ENCODE measurements at places on chromosomes 1 and 21. TPM values are rescaled to one million over a fixed set of nuclear protein-coding genes. Genes with fewer than 3 reads are reported as not detected.

The SLC44A3 gene
- total RNA-seq, result 1.0 TPM

The GBP7 gene
- not detected for total RNA-seq

The BMP8A gene
- total RNA-seq, result 0.40 TPM

The FABP3 gene
- 39.4 TPM for total RNA-seq

The HSD3B2 gene
- total RNA-seq, result not detected

The TNFSF18 gene
- not detected for total RNA-seq

The CFHR5 gene
- total RNA-seq, result not detected

The PAQR6 gene
- total RNA-seq, result 3.4 TPM
